ENCODE measurements at places on chromosomes 1 and 21.

DNA sequence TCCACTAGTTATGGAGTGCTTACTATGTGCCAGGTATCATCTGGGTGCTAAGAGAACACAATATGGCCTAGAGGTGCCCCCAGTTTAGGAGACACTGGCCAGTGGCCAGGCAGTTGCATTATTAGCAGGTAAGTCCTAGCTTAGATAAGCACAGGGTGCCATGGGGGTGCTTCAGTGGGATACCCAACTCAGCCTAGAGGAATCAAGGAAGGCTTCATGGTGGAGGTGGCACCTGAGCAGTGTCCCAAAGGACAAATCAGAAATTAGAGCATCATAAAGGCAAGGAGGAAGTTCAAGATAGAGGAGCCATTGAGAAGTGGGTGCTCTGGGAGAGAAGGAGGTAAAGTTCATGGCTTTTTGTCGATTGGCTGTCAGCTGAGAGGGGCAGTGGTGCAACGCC, 31.9 kb upstream of the PKP1 start:
- no peak for DNase-seq

GRCh38 chr1:220011620-220012019, 34.7 kb downstream of the EPRS1 start:
- no peak for DNase-seq

- peak; percentile 17 for DNase-seq
These were observed at the start of gene SLC27A3 for GRCh38 chr1:153774780-153775457. Gene SLC27A3 (plus strand): TSS chr1:153775407. CDS start chr1:153775498, 91 bp downstream.

- DNase-seq, result no peak
These were observed 13.6 kb downstream of the INAVA start for GRCh38 chr1:200908191-200908868.

DNA sequence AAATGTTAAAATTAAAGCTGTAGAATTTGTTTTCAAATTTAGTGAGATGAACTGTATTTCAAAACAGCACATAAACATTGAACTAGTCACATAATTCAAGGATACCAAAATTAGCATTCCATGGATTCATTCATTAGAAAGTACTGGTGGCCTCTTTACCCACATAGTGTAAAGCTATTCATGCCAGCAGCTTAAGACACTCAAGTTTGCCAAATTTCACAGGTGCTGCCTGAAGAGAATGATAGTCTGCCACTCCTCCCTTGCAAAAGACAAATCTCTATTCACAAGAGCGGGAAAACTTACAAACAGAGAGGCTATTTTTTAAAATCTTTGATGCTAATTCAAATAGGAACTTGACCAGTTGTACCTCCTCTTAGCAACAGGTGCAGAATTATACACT, 337.0 kb downstream of the BRINP3 start:
- DNase-seq, result no peak

- DNase-seq, result no peak
These were observed 43.6 kb downstream of the NPHP4 start for GRCh38 chr1:5948681-5949005.

DNA sequence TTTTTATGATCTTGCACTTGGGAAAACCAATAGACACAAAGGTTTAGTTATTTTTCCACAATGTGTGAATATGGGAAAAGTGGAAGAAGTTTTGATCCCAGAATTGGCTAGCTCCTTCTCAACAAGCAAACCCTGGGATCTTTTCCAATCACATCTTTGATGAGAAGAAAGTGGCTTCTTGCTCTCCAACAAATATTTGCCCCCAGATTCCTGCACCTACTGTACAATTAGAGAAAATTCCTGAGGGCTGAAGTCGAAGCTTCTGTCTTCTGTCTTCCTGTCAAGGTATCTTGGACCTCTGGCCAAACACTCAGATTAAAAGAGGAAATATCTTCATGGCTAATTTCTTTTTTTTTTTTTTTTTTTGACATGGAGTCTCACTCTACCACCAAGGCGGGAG, 113.1 kb upstream of the SLC45A1 start:
- no peak for DNase-seq

GRCh38 chr1:209875515-209875914, 47.7 kb downstream of the UTP25 start:
- DNase-seq, result no peak

GRCh38 chr21:45278156-45278911, 9.4 kb downstream of the POFUT2 start:
- DNase-seq, result no peak

DNA sequence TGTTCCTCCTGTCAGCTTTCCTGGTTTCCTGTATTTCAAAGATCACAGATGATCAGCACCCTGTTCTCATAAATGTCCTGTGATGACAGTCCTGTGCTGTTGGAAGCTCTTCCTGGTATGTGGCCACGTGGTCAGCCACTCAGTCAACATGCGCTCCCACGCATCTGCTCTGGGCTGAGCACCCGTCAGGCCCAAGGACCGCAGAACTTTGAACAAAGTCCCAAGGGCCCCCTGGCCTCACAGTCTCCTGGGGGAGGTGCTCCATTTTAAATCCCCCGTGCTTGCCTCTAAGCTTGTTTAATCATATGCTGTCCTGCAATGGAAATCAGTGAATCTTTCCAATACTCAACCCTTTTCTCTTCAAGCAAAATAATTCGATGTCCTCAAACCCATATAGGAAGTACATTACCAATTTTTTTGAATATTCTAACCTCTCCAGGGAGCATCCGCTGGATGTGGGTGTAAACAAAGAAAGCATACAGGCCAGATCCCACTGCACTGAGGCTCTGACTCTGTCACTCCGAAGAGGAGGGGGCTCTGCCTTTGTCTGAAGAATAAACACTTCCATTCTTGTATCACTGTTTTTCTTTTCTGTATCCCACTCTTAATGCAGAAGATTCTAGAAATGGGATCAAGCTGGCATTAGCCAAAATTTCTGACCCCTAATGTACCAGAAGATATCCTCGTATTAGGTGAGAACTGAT, 250.3 kb downstream of the SDCCAG8 start:
- no peak for DNase-seq

GRCh38 chr1:162351246-162351842, 25.3 kb downstream of the SPATA46 start:
- DNase-seq, result no peak

GRCh38 chr1:89525169-89525855, 683 bp downstream of the LRRC8B start:
- DNase-seq, result no peak

- no peak for DNase-seq
These were observed 225.4 kb downstream of the TRABD2B start for GRCh38 chr1:47771751-47772150.

GRCh38 chr1:104765085-104765484, 1015.4 kb downstream of the AMY1C start:
- DNase-seq, result no peak

DNA sequence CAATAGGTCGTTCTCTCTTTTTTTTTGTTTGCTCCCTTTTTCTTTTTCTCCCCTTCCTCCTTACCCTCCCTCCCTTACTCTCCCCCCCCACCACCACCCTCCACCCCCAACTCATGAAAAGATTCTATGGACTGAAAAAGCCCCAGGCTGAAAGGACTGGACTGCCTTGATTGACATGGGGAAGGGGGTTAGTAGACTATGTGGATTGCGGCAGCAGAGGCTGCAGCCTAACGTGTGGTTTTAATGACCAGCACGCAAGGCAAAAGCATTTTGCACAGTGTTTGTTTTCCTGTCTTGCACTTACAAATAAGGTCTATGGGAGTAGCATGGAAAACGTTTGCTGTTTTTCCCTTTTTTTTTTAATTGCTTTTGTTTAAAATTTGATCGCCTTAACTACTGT, 5.5 kb downstream of the ZBTB18 start:
- no peak for DNase-seq

GRCh38 chr21:39595465-39595864, 17.3 kb upstream of the B3GALT5 start:
- no peak for DNase-seq

GRCh38 chr1:109468903-109469302, 2.6 kb downstream of the SYPL2 start:
- no peak for DNase-seq

- DNase-seq, result no peak
These were observed 83.1 kb downstream of the DESI2 start for GRCh38 chr1:244735876-244736561.

DNA sequence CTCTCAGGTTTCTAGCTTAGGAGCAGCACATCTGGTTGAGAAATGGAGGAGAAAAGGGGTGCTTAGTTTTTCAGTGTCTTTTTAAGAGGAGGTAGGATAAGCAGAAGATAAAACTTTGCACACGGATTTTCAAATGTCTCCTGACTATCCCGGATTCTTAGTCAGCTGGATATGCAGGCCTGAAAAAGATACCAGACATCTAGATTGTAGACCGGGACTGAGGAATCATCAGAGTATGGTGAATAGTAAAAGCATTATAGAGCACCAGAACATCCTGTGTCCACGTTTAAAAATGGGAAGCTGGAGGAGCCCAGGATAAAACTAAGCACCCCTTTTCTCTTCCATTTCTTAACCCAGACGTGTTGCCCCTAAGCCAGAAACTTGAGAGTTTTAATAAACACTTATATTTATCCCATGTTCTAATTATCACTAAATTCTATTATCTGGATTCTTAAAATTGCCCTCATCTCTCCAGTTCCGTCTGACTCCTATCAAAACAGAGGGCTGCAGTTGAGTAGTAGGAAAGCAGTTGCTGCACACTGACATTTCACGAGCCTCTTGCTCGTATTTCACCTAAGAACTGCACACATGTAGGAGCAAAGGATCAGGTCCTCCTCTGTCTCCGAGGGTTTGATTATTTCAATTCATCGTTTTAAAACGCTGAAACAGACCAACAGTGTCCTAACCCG, 609 bp downstream of the PIGK start:
- no peak for DNase-seq

GRCh38 chr1:119600976-119601375, 47.1 kb downstream of the ZNF697 start:
- DNase-seq, result no peak

DNA sequence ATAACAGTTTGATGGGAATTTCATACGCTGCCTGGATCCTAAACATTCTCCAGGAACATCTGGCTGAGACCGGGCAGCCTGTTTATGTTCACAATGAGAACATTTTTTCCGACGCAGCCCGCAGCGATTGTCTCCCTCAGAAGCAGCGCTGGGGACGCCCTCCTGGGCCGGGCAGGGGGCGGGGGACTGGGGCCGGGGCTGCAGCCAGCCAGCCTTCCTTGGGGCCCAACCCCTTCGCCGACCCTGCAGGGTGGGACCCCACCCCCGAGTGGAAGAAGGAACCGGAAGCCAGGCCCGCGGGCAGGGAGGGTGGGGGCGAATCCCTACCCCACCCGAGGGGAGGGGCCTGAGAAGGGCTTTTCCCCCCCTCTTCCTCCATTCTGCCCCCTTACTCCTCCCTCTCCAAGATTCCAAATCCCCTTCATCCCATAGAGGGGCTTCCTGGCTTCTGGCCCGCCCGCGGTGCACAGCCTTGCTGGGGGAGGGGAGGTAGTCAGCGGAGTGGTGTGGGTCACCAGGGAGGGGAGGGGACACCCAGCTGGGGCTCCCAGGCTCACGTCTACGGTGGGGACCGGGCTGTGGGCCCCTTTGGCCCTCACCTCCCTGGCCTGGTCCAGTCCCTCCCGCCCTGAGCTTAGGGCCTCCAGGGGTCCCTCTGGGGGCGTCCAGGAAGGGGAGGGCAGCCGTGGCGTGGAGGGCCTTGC, 60.6 kb downstream of the WNT9A start:
- no peak for DNase-seq

DNA sequence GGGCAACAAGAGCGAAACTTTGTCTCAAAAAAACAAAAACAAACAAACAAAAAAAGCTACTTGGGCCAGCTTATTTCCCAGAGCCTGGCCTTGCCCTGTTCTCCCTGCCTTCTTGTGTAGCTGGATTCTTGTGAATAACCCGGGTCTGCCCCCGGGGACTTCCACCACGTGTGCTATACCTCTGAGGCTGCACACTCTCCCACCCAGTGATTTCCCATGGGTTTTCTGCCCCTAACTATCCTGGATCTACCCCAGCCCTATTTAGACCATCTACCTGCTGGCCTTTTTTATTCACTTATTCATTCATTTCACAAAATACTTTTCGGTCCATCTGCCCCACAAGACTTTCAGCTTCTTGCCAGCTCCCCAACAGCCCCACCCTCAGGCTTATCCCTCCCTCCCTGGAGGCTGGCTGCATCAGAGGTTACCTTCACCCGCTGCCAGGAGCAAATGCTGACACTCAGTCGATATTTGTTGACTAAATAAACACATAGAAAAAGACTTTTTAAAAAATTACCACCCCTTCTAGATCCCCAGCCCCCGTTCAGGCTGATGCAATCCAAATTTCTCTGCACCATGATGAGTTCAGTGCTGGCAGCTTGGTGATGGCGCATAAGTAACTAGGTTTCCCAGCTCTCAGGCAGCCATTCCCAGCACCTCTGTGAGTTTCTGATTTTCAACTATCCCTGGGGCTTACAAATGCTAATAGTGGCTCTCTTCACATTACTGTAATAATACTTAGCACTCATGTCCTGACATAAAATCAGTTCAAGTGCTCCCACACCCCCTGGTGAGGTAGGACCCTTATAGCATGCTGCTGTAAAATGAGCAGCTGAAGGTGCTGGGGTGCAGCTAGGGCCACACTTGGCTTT, 30.7 kb upstream of the TARBP1 start:
- no peak for DNase-seq

- DNase-seq, result no peak
These were observed 77.0 kb downstream of the CTH start for GRCh38 chr1:70487910-70488665.

GRCh38 chr1:38213646-38214434, 167.2 kb upstream of the POU3F1 start:
- no peak for DNase-seq

DNA sequence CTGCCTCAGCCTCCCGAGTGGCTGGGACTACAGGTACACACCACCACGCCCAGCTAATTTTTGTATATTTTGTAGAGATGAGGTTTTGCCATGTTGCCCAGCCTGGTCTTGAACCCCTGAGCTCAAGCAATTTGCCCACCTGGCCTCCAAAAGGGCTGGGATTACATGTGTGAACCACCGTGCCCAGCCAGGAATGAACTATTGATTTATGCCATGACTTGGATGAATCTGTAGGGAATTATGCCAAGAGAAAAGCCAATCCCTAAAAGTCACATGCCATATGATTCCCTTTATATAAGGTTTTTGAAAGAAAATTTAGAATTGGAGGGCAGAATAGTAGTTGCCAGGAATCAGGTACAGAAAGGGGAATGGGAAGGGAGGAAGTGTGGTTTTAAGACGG, 19.1 kb upstream of the SLC45A3 start:
- no peak for DNase-seq

DNA sequence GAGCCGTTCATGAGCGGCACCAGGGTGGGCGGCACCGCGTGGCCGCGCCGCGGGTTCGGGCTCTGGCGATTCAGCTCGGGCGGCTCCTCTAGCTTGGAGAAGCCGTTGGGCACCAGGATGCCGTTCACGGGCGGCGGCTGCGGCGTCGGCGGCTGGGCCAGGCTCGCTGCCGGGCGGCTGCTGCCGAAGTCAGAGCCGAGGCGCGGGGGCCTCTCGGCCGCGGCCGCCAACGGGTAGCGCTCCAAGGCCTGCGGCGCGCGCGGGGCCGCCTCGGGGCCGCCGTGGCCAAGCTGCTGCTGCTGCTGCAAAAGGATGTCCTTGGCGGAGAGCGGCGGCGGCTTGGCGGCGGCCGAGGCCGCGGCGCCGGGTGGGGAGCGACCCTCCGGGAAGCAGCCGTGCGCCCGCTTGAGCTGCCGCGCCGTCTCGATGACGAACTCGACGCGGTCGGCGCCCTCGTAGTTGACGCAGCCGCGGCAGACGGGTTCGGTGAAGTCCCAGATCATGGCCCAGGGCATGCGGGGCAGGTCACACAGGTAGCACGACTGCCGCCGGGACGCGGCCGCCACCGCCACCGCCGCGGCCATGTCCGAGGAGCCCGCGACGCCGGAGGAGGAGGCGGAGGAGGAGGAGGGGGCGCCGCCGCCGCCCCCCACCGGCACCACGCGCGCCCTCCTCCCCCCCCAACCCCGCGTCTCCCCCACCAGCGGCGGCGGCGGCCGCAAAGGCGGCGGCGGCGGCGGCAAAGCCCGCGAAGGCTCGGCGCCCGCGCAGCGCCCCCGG, 877 bp downstream of the IRF2BP2 start:
- DNase-seq, result peak; percentile 58
